ENCODE measurements at places on chromosomes 7 and 10.

DNA sequence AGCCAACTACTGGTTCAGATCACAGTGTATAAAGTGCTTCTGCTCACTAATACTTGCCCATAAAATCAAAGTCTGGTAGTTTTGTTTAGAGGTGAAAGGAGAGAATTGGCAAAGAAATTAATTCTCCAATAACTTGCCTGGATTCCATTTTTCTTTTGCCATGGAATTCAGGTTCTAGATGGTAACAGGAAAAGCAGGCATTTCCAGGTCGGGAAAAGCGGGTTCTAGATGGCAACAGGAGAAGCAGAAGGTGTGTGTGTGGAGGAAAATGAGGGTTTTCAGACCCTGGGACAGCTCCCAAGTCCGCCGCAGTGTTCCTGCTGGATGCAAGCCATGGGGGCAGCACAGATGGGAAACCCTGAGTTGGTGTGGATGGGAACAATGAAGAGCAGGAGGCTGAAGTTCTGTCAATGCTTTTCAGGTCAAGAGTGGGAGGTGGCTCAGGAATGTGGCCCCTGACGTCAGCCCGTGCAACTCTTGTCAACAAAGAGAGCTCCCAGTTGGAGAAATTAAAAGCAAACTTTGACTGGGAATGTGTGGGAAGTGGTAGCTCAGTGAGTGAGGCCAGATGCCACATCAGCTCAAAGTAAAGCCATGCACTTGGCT is 696.7 kb downstream of the LRMDA start:
- DNase-seq: no peak

GRCh38 chr10:43403911-43404703 is 4.9 kb downstream of the HNRNPF start:
- no peak for DNase-seq

- DNase-seq: no peak
Measured at GRCh38 chr10:61975391-61975932, 74.0 kb downstream of the ARID5B start.

- no peak for DNase-seq
Measured at GRCh38 chr10:50400694-50401093, 149.4 kb upstream of the ASAH2 start.

DNA sequence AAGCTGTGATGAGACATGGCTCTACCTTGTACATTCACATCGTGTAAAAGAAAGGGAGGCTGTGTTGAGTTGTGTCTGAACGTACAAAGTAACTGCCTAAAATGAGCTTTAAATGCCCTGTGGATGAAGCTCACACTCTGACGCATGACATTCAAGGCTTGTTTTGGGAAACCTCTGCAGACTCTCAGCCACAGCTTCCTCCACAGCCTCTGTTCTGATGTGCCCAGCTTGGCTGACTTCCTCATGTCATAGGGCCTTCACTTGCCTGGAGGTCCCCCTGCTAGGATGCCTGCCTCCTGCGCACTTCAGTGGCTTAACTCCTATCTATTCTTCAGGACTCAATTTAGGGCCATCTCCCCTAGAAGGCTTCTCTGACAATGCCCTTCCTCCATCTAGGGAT is 230.0 kb upstream of the HABP2 start:
- DNase-seq: no peak

DNA sequence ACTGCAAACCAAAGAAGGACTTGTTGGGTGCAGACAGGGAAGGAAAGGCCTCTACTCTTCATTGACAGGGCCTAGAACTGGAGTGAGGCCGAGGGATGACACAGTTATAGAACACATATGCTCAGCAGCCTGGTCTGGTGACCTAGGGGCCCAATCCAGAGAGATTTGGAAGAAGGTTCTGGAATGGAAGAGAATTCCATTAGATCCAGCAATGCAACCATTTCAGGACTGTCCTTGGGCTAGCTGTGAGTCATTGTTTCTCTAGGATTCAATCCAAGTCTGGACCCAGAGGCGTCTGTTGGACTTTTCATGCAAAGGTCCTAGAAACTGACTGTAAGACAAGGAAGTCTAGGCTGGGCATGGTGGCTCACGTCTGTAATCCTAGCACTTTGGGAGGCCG is 59.2 kb downstream of the WIPF3 start:
- DNase-seq: no peak

DNA sequence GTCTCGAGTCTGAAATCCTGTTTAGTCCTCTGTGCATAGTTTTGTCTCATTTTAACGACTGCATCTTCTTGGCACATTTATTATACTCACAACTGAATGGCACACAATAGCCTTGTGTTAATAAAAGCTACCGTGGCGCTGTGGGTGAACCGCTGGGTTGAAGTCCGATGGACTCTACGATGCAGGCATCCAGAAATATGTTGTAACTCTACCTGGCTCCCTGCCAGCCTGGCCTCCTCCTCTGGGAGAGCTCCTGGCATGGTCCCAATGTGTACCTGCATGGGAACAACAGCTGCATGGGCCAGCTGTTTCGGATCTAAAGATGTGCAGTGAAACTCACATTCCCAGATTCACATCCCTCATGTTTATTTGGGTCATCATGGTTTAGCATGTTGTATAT is 3.7 kb upstream of the DPYSL4 start:
- DNase-seq: no peak

DNA sequence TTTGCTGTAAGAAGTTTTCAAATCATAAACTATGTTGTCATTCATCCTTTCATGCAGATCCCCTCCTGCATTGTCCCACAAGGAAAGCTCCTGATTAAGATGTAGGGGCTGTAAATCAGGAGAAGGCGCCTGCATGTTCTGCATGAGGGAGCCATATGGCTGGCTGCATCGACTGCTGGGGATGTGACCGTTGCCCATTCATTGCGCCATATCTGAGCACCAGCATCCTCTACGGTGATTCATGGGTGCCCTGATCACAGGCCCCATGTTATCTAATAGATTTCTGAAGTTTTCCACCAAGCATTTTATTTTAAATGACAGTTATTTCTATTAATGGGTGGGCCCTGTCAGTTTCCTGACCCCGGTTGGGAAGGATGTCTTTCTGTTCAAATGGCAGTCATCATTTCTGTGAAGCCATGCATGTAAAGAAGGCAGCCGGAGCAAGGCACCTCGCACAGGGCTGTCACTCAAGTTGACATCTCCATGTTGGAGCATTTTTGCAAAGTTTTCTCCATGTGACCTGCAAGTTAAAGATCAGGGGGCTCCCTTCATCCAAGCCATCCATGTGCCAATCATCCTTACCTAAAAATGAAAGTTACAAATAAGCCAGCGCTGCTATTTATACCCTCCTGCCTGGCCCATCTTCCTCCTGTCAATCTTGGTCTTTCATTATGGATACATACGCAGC is 128.8 kb downstream of the TEX36 start:
- no peak for DNase-seq

DNA sequence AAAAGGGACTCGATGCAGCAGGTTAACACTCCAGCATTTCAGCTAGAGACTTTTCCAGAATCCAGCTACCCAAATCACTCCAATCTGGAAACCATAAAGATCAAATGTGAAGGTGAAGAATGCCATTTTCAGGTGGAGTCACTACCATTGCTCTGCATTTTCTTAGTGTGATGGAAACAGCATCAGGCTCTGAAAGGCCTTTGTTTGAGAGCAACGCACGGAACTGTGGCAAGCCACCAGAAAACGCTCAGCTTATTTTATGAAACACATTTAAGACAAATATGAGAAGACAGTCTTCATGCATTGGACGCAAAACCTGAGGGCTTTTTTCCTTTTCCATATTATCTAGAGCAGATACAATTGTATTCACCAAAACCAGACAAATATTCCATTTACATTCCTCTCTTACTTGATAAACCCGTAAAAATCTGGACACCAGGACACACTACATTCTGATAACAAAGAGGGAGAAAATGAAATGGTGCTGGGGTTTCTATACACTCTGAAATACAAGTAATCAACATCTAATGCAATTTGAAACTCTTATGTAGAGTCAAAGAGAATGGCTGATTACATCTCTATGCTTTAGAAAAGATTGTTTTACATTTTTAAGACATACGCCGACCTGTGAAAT is 99.1 kb downstream of the NRP1 start:
- DNase-seq: no peak

- DNase-seq: no peak
Measured at GRCh38 chr7:5652118-5652517, 129.3 kb downstream of the RNF216 start.

- no peak for DNase-seq
Measured at GRCh38 chr7:32618987-32619386, 123.7 kb downstream of the AVL9 start.

GRCh38 chr7:117997862-117998825 is 124.9 kb upstream of the CTTNBP2 start:
- DNase-seq: no peak

- DNase-seq: no peak
Measured at GRCh38 chr7:46664453-46664852, 743.4 kb upstream of the IGFBP3 start.

DNA sequence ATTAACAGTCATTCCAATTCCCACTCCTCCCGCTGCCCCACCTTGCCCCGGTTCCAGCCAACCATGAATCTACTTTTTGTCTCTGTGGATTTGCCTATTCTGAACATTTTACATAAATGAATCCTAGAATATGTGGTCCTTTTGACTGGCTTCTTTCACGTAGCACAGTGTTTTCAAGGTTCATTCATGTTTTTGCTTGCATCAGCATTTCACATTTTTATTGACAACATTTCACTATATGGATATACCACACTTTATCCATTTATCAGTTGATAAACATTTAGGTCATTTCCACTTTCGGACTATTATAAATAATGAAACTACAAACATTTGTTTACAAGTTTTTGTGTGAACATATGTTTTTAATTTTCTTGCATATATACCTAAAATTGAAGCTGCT is 182.0 kb downstream of the ZNF248 start:
- no peak for DNase-seq

- no peak for DNase-seq
Measured at GRCh38 chr10:128030498-128031072, 95.6 kb downstream of the MKI67 start.

- peak; percentile 62 for DNase-seq
Measured at GRCh38 chr7:100119970-100120732, 717 bp downstream of the CNPY4 start.

DNA sequence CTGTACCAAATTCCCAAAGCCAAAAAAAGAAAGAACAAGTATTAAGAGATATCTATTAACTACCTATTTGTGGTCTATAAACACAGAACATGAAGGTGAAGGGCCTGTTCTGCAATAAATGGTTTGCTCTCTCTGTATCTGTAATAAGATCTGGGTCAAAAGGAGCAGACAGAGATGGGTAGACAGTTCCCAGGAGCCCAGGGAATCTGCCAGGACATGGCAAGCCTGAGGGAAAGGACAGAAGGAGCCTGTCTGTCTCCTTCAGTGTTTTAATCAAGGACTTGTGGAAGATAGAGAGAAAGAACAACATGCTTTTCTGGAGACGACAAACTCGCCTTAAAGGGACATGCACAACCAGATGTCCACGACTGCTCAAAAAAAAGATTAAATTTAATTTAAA is 165.7 kb downstream of the ELMO1 start:
- DNase-seq: no peak

DNA sequence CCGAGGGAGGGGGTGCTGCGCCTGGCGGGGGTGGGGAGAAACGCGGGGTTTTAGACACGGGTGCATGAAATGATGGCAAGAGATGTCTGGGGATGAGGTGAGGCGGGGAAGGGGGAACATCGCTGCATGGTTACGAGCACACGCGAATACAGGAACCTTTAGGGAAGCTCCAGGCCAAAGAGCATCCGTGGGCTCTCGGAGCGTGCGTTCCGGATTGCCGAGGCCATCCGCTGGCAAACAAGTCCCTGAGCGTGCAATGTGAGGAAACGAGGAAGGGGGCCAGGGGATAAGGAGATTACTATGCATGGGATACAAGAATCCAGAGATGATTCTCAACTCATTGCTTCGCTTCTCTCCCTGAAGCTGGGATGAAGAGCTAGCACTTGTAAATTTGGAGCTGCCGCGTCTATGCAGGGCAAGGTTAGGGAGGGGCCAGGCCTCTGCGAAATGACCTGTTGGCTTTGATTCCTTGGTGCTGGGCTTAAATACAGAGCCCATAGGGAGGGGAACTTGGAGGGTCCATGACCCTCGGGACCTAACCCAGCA is 520 bp upstream of the WNT2 start:
- DNase-seq: no peak

DNA sequence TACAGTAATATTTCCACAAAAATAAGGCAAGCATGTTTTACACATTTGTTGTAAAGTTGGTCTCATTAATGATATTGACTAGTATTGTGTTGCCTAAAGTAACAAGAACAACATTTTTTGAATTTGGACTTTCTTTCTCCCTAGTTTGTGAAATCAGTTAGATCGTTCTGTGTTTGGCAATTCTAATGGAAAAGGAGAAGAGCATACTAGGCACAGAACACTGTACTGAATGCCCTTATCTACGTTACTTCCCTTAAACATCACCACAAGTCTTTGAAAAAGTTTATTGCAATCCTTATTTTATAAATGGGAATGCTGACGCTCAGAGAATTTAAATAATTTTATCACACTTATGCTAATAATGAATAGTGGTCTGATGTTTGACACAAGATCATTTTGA is 372.2 kb downstream of the EXOC4 start:
- DNase-seq: no peak

- DNase-seq: no peak
Measured at GRCh38 chr7:158016180-158017097, 571.2 kb downstream of the PTPRN2 start.

DNA sequence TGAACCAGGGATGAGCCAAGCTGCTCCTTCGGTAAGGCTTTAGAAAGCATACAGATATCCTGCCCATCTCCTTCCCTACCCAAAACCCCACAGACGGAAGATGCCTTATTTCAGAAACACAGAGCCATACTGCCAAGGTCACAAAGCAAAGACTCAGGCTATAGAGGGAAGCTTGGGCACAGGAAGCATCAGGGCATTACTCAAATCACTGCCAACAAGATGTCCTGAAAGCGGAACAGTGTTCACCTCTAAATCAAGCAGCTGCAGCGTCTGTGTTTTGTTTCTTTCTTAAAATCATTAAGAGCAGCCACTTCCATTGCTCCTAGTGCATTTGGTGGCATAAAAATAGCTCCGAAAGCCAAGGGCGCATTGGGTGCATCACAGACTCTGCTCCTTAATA is 307.3 kb downstream of the SORCS1 start:
- no peak for DNase-seq

DNA sequence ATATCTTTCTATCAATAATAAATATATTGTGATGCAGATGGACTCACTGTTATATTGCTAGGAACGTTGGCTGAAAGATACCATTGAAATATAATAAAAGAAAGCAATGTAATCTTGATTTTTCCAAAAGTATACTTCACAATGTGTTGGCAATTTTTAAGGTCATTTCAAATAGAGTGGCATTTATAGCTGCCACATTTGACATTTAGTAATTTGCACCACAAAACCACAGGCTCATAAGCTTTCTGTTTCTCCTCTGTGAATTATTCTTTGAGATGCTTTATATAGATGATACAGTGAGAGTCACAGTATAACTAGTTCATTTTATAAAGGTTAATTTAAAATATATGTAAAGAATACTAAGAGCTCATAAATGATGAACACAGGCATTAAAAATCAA is 44.6 kb downstream of the TMEM168 start:
- no peak for DNase-seq

DNA sequence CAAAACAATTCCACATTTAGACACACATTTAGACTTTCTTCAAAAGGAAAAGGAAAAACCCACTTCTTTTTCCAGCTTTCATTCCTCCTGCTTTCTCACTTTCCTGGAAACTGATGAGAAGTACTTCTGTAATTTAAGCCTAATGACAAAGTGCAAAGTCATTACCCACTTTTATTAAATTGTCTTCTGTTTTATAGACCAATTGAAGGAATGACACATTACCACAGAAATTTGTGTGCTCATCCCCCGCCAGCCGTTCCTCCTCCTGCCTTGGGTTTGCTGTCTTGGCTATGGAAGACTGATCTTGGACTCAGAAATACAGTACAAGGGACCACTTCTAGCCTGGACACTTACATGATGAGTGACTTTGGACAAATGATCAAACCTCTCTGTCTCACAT is 717.8 kb downstream of the SORCS3 start:
- DNase-seq: no peak

All from GOT3 (cell line).